ENCODE measurements at places on chromosomes 2 and 18.

- no peak for DNase-seq
Measured at GRCh38 chr2:46270384-46270783, 26.8 kb upstream of the EPAS1 start.

- no peak for DNase-seq
Measured at GRCh38 chr2:17995593-17995992, 117.1 kb downstream of the KCNS3 start.

DNA sequence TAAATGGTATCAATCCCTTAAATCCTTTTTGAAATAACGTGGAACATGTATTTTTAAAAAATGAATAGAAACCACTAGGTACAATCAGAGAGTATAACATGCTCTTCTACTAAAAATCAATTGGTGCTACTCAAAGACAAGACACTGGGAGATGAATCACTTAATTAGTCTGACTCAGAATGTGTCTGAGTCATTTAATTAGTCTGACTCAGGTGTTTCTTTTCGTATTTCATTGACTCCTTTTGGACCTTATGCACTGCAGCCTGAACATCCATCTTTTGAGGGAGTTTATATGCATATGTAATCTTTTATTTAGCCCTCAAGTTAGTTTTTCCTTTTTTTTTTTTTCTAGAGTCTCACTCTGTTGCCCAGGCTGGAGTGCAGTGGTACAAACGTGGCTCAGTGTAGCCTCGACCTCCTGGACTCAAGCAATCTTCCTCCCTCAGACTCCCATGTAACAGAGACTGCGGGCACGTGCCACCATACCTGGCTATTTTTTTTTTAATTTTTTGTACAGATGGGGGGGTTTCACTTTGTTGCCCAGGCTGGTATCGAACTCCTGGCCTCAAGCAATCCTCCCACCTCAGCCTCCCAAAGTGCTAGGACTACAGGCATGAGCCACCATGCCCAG is 26.5 kb downstream of the PPP4R3B start:
- DNase-seq = no peak

DNA sequence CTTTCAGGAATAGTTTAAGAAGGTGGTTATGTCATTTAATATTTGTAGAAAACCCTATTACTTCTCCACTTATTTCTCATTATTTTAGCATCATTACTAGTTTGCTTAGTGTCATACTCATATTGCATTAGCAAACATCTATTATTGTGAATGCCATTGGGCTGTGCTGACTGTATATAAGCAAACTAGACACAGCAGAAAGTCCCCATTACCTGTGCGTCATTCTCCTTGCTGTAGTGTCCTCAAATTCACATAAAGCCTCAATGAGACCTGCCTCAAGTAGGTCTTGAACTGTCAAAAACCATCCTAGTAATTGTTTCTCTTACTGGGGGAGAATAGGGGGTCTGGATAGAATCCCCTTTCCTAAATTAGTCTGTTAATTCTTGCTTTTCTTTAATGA is 43.6 kb downstream of the MALT1 start:
- no peak for DNase-seq

DNA sequence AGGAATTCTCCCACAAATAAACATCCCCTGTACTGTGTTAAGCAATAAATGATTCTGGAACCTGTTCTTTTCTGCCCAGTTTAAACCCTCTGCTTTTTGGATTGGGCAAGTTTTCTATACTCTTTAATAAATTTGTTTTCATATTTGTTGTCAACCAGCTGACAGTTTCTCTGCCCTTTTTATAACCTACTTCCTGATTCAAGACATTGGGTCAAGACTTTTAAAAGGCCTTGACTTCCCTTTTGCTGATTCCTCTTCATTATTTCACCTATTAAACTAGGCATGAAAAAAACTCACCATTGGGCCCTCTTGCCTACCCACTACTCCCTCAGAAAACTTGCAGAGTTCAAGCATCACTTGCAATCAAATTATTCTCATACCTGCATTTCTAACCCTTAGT is 459.5 kb downstream of the ARHGAP15 start:
- DNase-seq = no peak

DNA sequence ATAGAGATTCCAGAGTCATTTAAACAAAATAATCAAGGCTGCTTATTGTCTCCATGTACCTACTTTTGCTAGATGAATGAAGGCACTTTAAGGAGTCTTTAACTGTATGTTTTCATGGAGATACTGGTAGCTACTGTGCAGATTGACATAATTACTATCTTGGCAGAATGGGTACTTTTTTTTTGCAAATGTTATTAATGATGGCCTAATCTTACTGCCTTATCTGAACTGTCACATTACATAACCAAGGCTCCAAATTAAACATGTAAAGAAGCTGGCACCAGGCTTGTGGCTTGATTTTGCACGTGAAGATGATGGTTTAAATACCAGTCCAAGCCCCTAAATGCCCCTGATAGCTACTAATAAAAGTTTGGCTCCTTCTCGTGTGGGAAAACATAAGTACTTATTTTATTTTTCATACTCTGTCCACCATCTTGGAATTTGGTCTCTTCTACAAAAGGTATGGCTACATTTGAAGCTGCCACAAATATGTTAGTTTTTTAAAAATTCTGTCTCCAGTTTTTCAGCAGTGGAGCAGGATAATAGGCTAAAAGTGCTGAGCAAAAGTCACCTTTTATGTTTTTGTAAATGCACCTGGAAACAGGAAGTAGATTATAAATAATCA is 4.1 kb downstream of the TRIB2 start:
- no peak for DNase-seq

DNA sequence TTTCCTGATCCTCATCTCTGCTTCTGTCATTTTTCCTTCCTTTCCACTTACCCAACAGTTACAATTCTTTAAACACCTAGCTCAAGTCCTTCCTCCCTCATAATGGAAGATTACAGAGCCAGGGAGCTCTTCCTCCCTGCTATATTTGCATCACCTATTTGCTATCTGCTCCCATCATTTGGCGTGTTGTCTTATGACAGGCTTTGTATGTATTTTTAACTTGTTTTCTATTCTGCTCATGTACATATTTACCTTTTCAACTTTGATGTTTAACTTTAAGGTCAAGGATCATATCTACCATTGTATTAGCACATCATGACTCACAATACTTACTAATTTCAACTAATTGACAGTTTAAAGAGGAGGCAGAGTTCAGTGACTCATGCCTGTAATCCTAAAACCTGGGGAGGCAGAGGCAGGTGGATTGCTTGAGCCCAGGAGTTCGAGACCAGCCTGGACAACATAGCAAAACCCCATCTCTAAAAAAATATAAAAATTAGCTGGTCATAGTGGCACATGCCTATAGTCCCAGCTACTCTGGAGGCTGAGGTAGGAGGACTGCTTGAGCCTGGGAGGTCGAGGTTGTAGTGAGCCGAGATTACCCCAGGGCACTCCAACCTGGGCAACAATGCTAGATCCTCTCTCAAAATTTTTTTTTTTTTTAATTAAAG is 308.0 kb upstream of the STON1 start:
- DNase-seq = no peak

- DNase-seq = no peak
Measured at GRCh38 chr2:22703286-22703920, 681.6 kb upstream of the KLHL29 start.

DNA sequence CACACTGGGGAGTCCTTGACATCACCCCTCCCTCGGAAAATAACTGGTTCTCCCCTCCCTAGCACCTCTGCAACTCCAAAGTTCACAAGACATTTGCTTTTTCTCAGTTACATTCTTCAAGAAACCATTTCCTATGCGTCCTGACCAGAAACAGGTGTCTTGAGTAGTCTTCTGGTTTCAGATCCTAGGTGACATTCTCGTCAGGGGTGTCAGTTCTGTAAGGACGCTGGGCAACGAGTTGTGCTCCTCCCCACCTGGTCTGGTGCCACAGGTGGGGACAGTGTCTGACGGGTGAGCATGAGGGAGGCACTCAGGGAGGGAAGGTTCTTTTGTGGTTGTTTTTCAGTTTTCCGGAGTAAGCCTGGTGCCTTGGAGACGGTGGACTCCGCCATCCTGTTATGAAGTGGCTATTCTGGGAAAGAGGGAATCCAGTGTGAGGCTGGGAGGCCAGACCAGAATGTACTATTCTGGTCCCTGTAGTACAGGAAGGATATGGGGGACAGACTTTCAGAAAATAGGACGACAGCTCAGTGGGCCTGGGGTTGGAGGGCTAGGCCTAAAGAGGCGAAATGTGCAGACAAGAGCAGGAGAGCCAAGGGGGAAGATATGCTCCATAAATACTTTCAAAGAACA is 50.6 kb downstream of the EPAS1 start:
- DNase-seq = no peak

DNA sequence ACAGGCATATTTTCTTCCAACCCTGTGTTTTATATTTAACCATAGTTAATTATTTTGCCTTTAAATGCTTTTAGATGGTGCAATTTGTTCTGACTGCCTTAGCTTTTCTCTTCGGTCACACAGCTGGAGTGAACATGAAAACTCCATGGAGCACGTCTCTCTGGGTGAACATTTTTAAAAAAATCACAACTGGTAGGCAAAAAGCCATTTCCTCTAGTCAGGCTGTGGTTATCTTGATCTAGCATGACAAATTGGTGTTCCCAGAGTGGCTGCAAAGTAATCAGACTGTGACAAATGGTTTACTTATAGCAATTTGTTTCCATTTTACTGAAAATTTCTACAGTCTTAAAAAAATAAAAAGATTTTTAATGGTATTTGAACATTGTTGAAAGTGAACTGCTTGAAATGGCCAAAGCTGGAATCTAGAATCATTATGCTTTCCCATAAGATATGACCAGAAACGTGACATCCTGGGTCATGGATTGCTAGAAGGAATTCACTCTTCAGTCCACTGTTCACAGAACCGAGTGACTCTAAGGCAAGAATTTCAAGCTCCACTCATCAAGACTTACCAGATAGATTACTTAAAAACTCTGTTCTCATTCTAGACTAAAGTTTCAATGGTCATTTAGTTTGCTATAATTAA is 703.6 kb downstream of the CPS1 start:
- DNase-seq = no peak

- no peak for DNase-seq
Measured at GRCh38 chr2:217820091-217820819, 182.5 kb downstream of the TNS1 start.

GRCh38 chr2:21836261-21836660 is 712.5 kb downstream of the TDRD15 start:
- no peak for DNase-seq

Data from stimulated activated CD8-positive, alpha-beta memory T cell treated with anti-CD3 and anti-CD28 coated beads, Interleukin-15, amount 100 ng/mL, for 48 hours (primary cell).